Spleen (tissue), 13 donors: ENCODE measurements at places on chromosomes 5 and 9. TPM values are rescaled to one million over a fixed set of nuclear protein-coding genes. Genes with fewer than 3 reads are reported as not detected.
A peak's percentile ranks its signal among the peaks of the same experiment; 100 is the strongest.

GRCh38 chr9:108776920-108777639 lies 78.7 kb downstream of the ACTL7B start:
- DNase-seq, result no peak

DNA sequence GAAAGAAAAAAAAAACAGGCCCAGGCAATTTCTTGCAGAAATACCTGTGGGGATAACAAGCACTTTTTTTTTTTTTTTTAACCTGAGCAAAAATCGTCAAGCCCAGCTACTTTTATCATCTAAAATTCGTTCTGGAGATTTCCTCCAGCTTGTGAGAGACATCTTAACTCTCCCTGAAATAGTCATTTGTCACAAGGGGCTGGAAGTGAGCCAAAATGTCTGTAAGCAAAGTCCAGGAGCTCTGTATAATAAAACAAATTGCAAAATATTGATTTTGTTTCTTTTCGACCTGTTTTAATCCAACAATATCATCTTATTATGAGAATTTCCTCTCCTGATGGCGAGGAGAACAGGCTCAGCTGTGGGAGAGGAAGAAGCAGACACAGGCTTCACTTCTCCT lies 168.4 kb downstream of the TTLL11 start:
- no peak for DNase-seq

DNA sequence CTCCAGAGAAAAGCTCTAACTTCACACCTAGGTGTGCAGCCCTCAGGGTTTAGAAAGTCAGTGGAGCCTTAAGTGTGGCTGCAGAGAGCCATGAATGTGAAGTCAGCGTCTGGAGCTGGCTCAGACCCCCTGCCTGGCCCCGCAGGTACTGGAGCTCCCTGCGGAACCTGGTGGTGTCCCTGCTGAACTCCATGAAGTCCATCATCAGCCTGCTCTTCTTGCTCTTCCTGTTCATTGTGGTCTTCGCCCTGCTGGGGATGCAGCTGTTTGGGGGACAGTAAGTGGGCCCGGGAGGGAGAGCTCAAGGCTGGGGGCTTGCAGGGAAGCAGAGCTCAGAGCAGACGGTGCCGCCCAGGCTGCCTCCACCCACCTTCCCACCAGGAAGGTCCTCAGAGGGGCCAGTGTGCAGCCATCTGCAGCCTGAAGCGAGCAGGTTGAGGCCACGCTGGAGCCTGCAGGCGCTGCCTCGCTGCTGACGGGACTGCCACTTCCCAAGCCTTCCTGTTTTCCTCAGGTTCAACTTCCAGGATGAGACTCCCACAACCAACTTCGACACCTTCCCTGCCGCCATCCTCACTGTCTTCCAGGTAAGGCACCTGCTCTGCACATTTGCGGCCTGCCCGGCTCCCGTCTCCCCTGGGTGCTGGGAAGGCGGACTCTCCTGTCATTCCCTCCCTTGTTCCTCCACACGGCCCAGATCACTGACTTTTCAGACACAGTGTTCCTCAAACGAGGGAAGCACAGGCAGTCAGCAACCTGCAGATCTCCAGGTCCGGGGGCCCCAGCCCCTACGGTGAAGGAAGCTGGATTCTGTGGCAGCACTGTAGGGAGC lies 108.9 kb downstream of the CACNA1B start:
- peak; percentile 62 for DNase-seq

DNA sequence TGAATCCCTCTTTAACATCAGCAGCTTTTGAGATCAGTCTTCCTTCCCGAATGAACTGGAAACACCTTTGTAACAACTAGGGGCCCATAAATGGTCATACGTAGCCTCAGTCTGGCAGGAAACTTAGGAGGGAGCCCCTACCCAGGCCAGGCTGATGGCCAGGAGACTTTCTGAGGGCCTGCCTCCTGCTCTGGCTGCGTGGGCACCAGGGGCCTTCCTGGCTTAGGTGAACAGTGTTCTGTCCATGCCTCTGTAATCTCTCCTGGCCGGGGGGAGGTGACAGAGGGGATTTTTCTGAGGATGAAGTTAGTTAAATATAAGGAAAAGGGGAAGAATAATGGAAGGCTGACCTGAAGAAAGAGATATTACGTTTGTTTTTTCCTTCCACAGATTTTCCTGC lies 843 bp upstream of the FSTL4 start:
- DNase-seq, result no peak

GRCh38 chr5:61082516-61083280 lies 79.6 kb downstream of the SMIM15 start:
- no peak for DNase-seq

DNA sequence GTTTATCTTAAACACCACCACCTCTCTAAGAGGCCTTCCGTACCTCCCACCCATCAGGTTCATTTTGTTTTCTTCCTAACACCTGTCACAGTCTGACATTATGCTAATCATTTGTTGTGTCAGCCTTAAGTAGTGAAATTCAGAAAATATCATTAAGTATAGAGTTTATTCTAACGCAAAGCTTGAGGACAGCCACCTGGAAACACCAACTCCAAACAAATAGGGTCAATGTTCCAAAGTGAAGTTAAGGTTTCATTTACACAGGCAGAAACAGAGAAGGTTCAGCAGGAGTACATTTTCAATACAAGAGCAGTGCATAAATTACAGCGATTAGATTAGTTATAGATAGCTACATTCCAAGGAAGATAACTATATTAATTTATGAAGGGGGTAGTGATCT lies 1.3 kb upstream of the SMC5 start:
- DNase-seq, result no peak

GRCh38 chr9:127724012-127724411 lies 8.1 kb downstream of the TTC16 start:
- no peak for DNase-seq

GRCh38 chr5:154276973-154277331 lies 86.4 kb downstream of the GALNT10 start:
- no peak for DNase-seq

DNA sequence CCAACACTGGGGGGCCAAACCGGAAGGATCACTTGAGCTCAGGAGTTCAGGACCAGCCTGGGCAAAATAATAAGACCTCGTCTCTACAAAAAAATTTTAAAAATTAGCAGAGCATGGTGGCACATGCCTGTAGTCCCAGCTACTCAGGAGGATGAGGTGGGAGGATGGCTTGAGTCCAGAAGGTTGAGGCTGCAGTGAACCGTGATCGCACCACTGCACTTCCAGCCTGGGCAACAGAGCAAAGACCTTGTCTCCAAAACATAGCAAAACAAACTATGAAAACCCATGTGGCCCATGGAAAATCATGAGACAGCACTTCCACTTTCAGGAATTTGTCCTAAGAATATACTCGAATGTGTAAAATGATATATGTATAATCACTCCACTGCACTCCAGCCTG lies 6.1 kb downstream of the SETX start:
- DNase-seq, result no peak

DNA sequence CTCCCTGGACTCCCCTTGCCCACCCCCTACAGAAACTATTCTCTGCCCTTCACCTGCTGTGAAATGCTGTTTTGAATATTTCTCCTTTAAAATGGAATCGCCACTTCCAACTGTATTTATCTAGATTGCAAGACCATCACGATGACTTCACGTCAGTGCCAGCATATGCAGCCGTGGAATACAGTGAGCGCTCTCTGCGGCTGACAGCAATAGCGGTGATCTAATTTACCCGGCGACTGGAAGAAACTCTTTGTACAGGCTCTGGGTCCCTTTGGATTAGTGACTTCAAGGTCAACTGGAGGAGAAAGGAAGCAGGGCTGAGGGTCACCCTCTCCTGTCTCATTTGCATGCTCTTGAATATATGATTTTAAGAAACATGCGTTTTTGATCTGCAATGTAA lies 192.0 kb downstream of the IRX1 start:
- no peak for DNase-seq

- no peak for DNase-seq
Observed at GRCh38 chr5:17748201-17748600, 113.9 kb downstream of the TAF11L14 start.

GRCh38 chr9:37286530-37287175 lies 135.8 kb upstream of the GRHPR start:
- DNase-seq, result no peak

- no peak for DNase-seq
Observed at GRCh38 chr5:149641000-149641576, 59.8 kb downstream of the ARHGEF37 start.

DNA sequence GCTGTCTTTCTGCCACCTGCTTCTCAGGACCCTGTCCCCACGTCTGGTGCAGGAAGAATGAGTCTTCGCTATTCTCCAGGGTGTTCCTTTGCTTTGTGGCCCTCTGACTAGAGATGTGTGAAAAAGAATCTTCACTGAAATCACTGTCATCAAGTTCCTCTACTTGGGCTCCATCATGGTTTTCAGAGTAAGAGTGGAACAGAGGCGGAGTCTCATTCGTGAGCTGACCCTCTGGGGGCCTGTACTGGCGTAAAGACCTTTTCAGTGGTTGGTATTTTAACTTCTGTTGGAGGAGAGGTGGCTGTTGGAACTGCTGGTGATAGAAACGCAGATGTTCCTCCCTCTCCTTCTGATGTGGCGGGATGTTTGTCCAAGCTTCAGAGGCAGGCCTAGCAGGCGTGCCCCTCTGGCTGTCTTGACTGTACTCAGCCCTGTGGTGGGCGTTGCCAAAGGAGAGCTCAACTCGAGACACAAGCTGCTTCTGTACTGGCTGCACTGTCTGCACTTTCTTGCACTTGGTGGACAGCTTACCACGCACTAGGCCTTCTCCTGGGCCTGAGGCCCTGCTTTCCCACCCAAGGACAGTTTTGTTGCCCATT lies 72.0 kb downstream of the KIF24 start:
- DNase-seq, result no peak

DNA sequence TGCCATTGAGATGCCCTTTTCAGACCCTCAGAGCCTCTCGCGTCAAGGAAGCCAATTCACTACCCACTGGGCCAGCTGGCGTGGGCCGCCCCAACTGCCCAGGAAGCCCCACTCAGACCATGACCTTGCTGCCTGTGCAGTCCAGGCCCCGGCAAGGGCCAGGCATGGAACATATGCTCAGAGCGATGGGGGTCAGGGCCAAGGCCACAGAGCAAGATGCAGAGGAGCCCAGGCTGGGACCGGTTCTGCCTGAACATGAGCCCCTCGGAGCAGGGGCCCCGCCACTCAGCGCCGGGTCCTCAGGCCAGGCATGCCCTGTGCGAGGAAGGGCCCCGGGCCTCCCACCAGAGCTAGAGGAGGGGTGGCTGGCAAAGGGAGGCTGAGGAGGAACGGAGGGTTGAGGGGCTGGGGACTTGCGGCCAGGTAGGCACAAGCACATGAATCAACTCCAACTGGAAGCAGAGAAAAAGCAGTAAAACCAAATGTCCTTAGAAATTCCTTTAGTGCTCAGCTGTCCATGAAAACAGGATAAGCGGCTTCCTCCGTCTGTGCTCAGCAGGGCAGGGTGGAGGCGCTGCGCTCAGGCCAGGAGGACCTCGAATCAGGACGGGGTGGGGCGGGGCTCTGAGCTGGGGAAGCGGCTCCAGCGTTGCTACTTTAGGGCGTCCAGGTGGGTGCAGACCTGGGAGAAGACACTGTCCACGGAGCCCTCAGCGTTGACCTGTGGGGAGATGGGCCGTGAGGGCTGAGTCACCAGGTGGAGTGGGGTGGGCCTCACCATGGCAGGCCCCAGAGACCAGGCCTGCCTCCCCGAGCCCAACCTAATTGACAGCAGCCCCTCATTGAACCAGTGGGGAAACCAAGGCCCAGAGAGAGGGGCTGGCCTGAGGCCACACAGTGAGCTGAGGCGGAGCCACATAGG lies 9.9 kb downstream of the AK1 start:
- DNase-seq, result peak; percentile 86

- no peak for DNase-seq
Observed at GRCh38 chr9:107190061-107190935, 92.8 kb upstream of the RAD23B start.

- DNase-seq, result no peak
Observed at GRCh38 chr9:99593610-99594009, 228.1 kb upstream of the NR4A3 start.

GRCh38 chr5:66582499-66583165 lies 13.6 kb upstream of the MAST4 start:
- no peak for DNase-seq

- no peak for DNase-seq
Observed at GRCh38 chr5:143233031-143233430, 170.5 kb downstream of the NR3C1 start.

DNA sequence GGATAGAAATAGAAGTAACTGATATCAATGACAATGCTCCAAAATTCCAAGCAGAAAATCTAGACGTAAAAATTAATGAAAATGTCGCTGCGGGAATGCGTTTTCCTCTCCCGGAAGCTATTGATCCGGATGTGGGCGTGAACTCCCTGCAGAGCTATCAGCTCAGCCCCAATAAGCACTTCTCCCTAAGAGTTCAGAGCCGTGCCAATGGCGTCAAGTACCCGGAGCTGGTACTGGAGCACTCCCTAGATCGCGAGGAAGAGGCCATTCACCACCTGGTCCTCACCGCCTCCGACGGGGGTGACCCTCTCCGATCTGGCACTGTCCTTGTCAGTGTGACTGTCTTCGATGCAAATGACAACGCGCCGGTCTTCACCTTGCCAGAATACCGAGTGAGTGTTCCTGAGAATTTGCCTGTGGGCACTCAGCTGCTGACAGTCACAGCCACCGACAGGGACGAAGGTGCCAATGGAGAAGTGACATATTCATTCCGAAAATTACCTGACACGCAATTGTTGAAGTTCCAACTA lies 818 bp downstream of the PCDHGA10 start:
- no peak for DNase-seq

- no peak for DNase-seq
Observed at GRCh38 chr9:36592801-36593583, 20.3 kb downstream of the MELK start.

GRCh38 chr9:96320749-96321280 lies 18.8 kb upstream of the HSD17B3 start:
- no peak for DNase-seq

GRCh38 chr9:116212986-116213692 lies 59.5 kb downstream of the PAPPA start:
- no peak for DNase-seq

- no peak for DNase-seq
Observed at GRCh38 chr9:78214492-78214891, 21.4 kb upstream of the CEP78 start.

GRCh38 chr5:52961274-52961681 lies 27.9 kb upstream of the ITGA2 start:
- DNase-seq, result no peak

GRCh38 chr9:31243386-31243785 lies 1141.1 kb upstream of the ACO1 start:
- no peak for DNase-seq

- DNase-seq, result no peak
Observed at GRCh38 chr9:15222313-15222712, 84.7 kb downstream of the TTC39B start.

- DNase-seq, result no peak
Observed at GRCh38 chr5:51685419-51685818, 302.2 kb downstream of the ISL1 start.

GRCh38 chr9:34338665-34339385 lies 9.5 kb downstream of the NUDT2 start:
- no peak for DNase-seq

GRCh38 chr5:59607138-59607765 lies 286.3 kb downstream of the PDE4D start:
- no peak for DNase-seq

- DNase-seq, result no peak
Observed at GRCh38 chr9:37429441-37430285, 7.2 kb downstream of the GRHPR start.

The INSL4 gene
- total RNA-seq, result not detected

The IL3 gene
- total RNA-seq, result not detected

The IL7R gene
- total RNA-seq, result 130 TPM

The GBGT1 gene
- 16.8 TPM for total RNA-seq

The REXO4 gene
- 21.5 TPM for total RNA-seq

The ZDHHC11 gene
- total RNA-seq, result 1.3 TPM

The PCDHGC4 gene
- 2.9 TPM for total RNA-seq

The AFAP1L1 gene
- 18.8 TPM for total RNA-seq

The BTNL9 gene
- total RNA-seq, result 86.3 TPM

The LCN9 gene
- not detected for total RNA-seq
